ENCODE measurements at places on chromosomes 6 and 20.

DNA sequence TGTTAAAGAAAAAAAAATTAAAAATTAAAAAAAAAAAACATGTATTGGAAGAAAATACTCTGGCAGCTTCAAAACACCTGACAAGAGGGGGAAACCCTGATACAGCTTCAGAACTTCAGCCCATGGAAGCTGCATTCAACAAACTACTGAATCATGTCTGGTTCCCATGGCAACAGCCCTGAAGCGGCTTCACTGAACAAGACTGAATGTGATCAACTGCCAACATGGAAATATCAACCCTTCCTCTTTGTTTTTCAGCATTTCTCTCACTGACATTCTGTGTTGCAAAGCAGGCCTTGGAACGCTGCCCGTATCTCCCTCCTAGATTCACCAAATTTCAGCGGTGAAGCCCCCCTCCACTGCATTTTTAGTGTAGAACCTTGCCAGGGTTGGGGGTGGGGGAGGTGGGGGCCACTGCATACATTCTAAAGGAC is 91.3 kb upstream of the SHLD1 start:
- DNase-seq = peak; percentile 71

GRCh38 chr6:106339334-106340029 is 13.9 kb upstream of the ATG5 start:
- DNase-seq = peak; percentile 40

DNA sequence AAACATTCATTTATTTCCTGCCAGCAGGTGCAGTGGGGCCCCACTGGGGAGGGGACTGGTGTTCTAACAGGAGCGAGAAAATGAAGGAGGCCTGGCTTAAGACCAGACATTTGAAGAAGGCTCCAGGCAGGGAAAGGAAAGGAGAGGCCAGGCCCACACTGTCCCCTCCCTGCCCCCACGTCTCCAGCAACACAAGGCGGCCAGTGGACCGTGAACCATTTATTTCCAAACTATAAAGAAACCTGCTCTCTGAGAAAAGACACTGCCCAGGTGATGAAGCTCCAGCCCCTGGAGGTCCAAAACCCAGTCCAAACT is 41.4 kb upstream of the CDH22 start:
- DNase-seq = no peak

DNA sequence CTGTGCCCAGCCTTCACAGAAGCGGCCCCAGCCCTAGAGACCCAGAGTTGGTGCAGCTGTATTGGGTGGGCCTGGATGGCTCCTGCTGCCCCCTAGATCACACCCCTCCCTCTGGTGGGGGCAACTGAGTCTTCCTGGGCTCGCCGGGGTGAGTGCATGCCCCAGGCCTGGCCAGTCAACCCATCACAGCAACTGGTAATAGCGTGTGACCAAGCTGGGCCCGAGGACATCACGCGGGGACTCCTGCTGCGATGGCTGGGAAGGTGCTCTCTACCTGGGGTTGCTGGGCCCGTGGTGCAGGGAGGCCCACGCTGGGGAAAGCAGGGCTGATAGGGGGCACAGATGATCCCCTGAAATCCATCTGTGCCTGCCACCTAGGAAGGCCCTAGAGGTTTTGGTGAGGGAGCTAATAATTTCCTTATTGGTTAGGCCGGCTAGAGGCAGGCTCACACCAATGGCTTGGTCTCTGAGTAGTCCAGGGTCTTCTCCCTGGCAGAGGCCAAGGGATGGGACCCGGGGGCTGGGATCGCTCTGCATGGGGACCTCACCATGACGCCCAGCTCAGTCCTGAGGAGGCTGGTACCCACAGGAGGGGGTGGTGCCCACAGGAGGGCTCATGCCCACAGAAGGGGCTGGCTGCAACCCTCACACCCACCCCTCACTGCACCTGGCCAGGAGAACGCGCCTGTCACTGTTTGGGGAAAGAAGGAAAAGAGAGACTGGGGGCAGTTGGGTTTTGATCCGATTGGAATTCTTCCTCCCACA is 103.9 kb downstream of the ASXL1 start:
- no peak for DNase-seq

GRCh38 chr20:5470943-5471342 is 154.2 kb upstream of the PROKR2 start:
- DNase-seq = no peak

- DNase-seq = no peak
Observed at GRCh38 chr20:59789686-59790085, 143.8 kb downstream of the SYCP2 start.

DNA sequence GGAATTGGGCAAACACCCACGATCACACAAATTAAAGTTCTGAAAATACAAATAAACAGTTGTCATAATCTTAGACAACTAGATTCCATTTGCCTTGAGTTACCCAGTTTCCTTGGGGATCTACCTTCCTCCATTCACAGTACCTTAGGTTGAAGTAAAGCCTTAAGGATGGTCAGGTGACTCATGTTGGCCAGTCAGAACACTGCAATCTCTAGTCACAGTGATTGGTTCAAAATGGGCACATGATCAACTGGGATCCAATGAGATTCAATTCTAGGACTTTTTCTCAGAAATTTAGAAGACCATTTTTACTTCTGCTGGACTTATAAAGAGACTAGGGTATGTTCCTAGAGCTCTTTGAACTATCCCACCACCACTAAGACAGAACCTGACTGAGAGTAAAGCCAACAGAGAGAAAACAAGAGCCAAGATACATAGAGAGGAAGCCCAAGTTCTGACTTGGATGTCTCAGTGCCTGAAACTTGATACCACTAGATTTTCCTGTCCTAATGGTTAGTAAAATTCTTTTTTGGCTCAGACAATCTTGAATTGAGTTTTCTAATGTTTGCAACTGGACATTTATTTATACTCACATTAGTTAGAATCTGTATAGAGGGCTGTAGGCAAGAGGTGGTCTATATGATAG is 8.6 kb upstream of the CLIC5 start:
- DNase-seq = no peak

DNA sequence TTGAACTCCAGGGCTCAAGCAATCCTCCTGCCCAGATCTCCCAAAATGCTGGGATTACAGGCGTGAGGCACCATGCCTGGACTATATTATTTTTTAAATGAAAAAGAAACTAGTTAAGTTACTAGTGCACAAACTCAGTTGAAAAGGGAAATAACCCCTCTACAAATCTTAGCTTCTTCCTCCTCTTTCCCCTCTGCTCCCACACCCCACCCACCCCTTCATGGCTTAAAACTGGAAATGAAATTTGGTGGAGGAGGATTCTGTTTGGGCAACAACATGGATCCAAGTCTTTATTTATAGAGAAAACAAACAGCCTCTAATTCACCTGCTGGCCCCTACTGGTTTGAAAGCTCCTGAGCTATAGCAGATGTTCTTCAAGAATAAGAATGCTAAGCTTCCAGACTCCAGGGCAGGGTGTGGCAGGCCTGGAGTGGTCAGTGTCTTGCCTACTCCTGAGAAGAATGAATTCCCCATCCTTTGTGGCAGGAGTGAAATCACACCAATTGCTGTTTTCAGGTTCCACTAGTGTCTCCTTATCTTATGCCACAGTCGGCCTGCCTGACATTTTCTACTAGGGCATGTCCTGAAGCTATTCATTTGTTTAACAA is 73.5 kb downstream of the ZFP64 start:
- DNase-seq = no peak

- DNase-seq = no peak
Observed at GRCh38 chr6:19925533-19925932, 88.4 kb downstream of the ID4 start.
